Activated CD4-positive, alpha-beta memory T cell treated with anti-CD3 and anti-CD28 coated beads for 36 hours (primary cell): ENCODE measurements at places on chromosomes 2 and 18.

DNA sequence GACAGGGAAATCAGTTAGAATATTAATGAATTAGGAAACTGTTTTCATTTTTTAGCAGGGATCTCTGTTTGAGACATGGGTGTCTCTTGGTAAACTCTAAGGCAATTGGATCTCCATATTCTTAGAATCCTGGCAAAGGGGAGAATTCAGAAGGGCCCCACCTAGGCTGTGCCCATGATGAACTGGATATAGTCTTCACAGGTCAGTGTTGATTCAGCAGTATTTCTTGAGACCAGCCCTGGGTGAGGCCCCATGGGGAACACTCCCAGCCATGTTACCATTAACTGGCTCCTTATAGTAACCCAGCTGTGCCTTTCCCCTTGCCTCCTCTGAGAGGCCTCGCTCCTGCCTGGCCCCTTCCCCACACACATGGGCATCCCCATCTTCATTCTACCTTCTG is 76.7 kb downstream of the TCF7L1 start:
- no peak for DNase-seq

DNA sequence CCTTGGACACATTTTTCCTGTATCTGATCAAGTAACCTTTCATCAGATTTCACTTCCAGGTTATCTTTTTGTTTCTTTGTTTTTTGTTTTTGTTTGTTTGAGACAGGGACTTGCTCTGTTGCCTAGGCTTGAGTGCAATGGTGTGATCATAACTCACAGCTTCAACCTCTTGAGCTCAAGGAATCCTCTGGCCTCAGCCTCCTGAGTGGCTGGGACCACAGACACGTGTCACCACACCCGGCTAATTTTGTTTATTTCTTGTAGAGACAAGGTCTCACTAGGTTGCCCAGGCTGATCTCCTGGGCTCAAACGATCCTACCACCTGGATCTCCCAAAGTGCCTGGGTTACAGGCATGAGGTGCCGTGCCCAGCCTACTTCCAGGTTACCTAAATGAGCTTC is 124.9 kb downstream of the L3MBTL4 start:
- no peak for DNase-seq

GRCh38 chr18:43964666-43965065 is 687.4 kb upstream of the SYT4 start:
- no peak for DNase-seq

- DNase-seq, result no peak
Measured at GRCh38 chr2:3481736-3482362, 37.5 kb downstream of the ADI1 start.

DNA sequence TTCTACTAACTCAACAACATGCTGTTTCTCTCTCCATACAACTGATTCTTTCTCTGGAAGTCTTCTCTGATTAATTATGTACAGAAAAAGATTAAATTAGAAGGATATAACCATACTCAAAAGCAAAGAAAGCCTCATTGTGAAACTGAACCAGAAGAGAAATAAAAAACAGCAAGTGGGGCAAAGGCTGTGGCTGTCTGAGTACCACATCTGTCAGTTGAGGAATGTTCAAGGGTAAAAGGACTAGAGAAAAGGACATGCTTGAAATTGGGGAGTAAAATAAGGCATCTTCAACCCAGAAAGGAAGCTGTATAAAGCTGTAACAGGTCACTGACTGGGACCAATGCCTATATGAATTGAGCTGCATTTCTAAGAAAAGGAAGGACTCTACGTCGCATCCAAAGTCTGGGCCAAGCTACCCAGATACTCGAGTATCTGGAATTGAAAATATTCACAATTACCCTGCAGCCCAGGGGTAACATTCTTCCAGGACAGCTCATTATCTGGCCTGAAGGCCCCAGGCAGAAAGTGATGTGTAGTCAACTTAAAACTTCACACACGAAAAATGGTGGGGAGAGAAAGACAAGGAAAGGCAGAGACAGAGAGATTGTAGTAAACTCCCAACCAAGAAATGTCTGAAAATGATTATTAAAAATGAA is 356.0 kb upstream of the GALNT5 start:
- DNase-seq, result no peak

DNA sequence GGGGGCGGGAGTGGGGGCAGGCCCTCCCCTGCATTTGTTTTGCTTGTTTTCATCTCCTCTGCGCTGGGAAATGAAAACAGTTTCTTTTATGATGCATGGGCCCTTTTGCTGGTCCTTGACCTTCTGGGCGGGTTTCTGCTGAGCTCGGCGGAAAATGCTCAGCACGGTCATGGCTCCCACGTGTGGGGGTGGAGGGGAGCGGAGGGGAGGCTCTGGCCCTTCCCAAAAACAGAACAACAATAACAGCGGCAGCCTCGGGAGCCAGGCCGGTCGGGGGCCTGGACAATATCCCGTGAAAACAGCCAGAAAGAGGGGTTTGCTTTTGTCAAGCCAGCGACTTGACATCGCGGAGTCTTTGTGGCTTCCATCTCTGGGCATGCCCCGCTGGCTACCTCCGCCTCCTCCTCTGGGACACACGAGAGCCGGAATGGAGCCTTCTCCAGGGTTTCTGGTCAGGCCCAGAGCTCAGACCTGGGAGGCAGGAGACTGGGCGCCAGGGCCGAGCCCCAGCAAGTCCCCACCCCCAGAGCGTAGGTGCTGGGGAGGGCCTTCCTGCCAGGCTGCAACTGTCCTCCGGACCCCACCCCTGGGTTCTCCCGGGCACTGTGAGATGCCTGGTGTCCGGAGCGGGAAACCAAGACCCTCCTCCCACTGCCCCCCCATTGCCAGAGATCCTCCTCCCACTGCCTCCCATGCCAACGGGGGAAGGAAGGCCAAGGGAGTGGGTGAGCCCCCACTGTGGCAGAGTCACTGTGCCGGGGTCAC is 35.9 kb upstream of the SNED1 start:
- peak; percentile 11 for DNase-seq
